ENCODE measurements at places on chromosomes 1 and 21.

DNA sequence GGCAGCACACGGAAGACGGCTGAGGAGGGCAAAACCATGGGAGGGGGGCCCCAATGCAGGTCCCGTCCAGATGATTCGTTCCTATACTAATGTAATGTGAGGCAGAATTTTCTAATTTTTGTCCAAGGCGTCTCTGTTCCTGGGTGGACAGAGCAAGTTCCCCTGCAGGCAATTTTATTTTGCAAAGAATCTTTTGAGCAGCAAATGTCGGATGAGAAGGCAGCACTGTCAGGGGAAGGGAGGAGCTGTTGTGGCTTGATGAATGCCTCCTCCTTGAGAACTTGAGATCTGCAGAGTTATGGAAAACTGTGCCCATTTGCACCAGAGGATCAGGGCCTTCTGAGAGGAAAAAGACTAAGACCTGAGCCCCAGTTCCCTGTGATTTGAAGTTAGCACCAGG, 17.3 kb downstream of the SLC1A7 start:
- no peak for DNase-seq

GRCh38 chr1:165884690-165885304, 57.4 kb downstream of the UCK2 start:
- DNase-seq, result peak; percentile 15

GRCh38 chr1:235190431-235190830, 29.4 kb upstream of the RBM34 start:
- no peak for DNase-seq

GRCh38 chr1:151988405-151988923, 5.2 kb downstream of the S100A10 start:
- peak; percentile 96 for DNase-seq

GRCh38 chr21:10511116-10511515, 10.3 kb upstream of the TPTE start:
- DNase-seq, result no peak

DNA sequence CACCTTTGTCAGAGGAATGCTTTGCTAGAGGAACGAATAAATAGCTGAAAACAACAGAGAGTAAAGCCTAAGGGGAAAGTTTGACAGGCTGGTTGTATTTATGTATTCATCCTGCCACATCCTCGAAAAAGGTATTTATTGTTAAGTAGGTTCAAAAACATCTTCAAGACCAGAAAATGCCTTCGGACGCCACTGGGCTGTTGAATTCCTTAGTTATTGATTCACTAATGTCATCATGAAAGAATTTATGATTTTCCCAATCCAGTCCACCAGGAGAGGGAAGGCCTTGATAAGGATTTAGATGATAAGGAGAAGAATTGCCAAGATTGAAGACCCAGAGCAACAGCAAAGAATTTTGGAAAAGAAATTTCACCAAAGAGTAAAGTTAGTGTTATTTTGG, 35.2 kb upstream of the MAB21L3 start:
- DNase-seq, result no peak
